Inflammatory macrophage (primary cell): ENCODE measurements at places on chromosomes 1 and 21.

DNA sequence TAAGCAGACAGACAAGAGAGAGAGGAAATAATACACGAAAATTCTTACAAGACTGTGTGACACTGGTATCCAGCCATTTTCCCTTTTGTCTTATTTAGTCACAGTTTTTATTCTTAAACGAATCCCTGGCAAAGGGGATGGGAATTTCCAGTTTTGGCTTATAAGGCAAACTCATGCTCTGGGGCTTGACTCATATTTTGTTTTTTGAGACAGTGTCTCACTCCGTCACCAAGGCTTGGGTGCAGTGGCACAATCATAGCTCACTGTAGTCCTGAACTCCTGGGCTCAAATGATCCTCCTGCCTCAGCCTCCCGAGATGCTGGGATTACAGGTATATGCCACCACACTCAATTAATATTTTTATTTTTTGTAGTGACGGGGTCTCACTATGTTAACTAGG lies 31.9 kb downstream of the PTGER3 start:
- no peak for DNase-seq

GRCh38 chr1:163422738-163423404 lies 101.1 kb downstream of the NUF2 start:
- DNase-seq: no peak

GRCh38 chr1:62689524-62689923 lies 1.3 kb upstream of the DOCK7 start:
- peak; percentile 61 for DNase-seq

DNA sequence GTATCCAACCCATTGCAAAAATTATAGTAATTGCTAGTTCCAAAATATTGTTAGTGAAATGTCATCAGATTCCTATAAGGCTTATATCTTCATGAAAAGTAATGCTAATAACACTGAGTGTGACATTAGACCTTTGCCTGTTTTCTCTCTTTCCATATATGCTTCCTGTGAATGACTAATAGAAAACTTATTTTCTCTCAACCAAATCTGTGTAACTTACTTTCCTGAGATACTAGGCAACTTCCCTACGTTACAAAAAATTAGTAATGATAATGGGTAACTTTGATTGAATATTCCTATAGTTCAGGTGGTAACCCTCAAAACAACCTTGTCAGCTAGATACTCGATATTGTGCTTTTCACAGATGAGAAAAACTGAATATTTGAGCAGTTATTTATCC lies 124.2 kb upstream of the HNRNPU start:
- no peak for DNase-seq

GRCh38 chr1:230901671-230902070 lies 33.4 kb upstream of the C1orf198 start:
- DNase-seq: no peak

- no peak for DNase-seq
Measured at GRCh38 chr21:26588446-26588845, 15.4 kb upstream of the CYYR1 start.

DNA sequence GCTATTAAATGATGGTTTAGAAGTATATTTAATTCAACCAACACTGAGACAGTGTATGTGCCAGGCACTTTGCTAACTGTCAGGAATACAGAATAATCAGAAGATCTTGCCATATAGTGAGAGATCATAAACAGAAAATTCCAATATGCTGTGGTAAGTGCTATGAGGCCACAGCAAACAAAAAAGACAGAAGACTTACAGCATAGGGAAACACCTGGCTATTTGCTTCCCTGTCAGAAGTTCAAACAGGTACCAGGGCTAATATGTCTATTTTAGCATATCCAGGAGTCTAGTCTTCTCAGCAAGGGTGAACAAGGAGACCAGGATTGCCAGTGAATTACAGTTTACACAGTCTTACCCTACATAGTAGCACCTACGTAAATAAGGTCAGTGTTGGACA lies 30.4 kb downstream of the TRIT1 start:
- no peak for DNase-seq

DNA sequence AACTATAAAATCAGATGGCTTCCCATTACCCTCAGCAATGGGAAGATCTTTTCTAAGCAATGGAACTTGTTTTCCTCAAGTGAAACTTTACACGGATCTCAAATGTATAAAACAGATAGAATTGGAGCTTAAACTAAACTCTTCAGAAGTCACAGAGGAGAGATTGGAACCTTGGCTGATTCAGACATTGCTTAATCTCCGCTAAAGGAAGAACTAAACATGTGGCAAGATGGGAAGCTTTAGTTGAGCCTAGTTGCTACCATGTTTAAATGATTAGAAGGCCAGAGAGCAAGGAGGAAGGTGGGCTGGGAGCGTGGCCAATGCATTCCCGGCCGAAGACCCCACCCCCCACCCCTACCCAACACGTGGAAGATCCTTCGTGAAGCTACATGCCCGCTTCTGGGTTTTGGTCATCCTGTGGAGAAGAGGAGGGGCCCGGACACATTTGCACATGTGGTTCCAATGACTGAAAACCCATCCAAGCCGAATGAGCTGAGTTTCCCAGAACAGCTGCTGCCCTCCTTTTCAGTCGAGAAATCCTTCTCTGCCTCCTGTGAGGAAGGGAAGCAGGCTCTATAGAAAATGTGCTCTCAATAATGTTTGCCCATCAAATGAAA lies 164.3 kb downstream of the MIS18A start:
- no peak for DNase-seq

DNA sequence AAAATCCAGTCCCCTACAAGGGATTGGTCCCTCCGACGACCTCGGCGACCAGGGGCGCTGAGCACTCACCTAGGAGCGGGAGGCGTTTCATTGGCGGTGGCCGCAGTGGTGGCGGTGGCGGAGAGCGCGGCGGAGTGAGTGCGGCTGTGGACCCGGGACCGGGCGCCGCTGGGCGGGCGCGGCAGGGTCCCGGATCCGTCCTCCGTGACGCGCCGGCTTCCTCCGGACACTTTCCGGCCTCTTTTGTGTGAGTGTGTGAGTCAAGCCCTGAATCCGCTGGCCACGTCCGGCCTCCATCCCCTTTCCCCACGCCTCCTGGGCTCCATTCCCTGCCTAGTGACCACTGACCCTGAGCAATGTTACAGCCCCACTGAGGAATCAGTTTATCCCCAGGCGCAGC lies at the start of gene ADGRL4:
ADGRL4 (minus strand) TSS at position 167 of the 400 bp plus-strand sequence; CDS start at position 91, 76 bp downstream.
- DNase-seq: no peak

DNA sequence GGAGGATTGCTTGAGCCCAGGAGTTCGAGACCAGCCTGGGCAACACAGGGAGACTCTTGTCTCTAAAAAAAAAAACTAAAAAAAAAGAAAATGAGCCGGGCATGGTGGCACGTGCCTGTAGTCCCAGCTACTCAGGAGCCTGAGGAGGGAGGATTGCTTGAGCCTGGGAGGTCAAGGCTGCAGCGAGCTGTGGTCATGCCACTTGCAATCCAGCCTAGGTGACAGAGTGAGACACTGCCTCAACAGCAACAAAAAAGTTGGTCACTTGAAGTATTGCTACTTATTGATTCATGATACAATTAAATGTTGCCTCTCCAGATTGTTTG lies 57.9 kb upstream of the CXADR start:
- no peak for DNase-seq

- no peak for DNase-seq
Measured at GRCh38 chr1:145692785-145693443, 14.3 kb downstream of the PDZK1 start.

- peak; percentile 77 for DNase-seq
Measured at GRCh38 chr1:56466538-56466937, 112.8 kb downstream of the PLPP3 start.

DNA sequence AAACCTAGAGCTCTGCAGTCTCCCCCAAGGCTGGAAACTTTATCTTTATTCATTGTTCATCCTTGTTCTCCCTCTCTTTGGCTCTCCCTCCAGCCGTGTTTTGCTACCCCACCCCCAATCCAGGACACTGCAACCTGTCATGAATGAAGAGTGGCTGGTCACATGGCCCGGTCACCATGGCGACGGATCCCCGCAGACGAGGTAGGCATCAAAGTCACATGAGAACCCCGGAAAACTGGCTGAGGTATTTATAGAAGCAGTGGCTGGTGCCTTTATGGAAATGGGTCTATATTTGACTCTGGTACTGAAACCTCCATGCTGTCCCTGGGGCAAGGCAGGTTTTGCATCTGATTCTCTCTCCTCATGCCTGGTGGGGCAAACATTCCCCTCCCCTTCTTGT lies 13.4 kb upstream of the SLC6A17 start:
- no peak for DNase-seq
